Renal pelvis (tissue), 12 donors: ENCODE measurements at places on chromosomes 16 and 17. TPM values are rescaled to one million over a fixed set of nuclear protein-coding genes. Genes with fewer than 3 reads are reported as not detected.

TNFRSF13B gene
- polyA plus RNA-seq, result not detected

UMOD gene
- 156 TPM for polyA plus RNA-seq

SP2 gene
- 23.4 TPM for polyA plus RNA-seq

GRCh38 chr16:19329932-19330331 is 44.4 kb downstream of the CLEC19A start:
- DNase-seq, result no peak

- peak; percentile 4 for DNase-seq
Observed at GRCh38 chr17:16287563-16288027, 65.7 kb downstream of the CENPV start.

DNA sequence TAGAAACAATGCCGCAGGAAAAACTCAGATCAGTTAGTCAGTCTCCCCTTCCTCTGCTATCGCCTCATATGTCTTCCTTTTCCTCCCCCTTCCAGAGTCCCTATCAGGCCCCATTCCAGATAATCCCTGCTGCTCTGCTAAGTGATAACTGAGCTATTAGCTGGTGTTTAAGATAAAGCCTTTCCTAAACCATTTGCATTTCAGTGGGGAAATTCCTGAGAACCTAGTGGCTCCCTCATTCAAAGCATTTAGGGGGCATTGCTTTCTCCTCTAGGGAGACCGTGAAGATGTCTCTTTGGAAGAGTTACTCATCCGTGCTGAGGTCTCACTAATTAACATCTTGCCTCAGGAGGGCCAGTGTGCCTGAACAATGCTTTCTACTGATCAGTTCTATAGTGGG is 401.6 kb downstream of the NPIPA7 start:
- no peak for DNase-seq

- peak; percentile 86 for DNase-seq
Observed at GRCh38 chr17:13601776-13602551, at the start of gene HS3ST3A1. HS3ST3A1 (minus strand) TSS chr17:13601929; CDS start chr17:13601129, 800 bp downstream.

- no peak for DNase-seq
Observed at GRCh38 chr17:29619251-29619650, 3.5 kb downstream of the CORO6 start.

- DNase-seq, result no peak
Observed at GRCh38 chr17:45968732-45969131, 30.3 kb upstream of the STH start.

DNA sequence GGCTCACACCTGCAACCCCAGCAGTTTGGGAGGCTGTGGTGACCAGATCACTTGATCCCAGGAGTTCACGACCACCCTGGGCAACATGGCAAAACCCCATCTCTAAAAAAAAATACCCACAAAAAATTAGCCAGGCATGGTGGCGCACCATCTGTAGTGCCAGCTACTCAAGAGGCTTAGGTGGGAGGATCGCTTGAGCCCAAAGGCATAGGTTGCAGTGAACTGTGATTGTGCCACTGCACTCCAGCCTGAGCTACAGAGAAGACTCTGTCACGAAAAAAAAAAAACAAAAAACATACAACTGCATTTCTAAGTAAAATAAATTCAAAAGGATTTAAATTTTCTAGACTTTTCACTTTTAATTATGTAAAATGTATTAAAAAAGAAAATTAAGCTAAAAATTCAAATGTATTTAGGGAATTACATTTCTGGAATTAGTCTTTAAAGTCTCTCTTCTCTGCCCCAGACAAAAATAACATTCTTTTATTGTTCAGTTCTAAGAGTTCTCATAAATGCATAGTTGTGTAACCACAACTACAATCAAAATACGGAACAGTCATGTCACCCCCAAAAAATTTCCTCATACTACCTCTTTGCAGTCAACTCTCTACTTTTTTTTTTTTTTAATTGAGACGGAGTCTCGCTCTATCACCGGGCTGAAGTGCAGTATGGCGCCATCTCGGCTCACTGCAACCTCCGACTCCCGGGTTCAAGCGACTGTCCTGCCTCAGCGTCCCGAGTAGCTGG is 14.1 kb downstream of the FAM222B start:
- DNase-seq, result no peak
